ENCODE measurements at places on chromosomes 3 and 15. TPM values are rescaled to one million over a fixed set of nuclear protein-coding genes. Genes with fewer than 3 reads are reported as not detected.

Gene TMIE
- 0.81 TPM for polyA plus RNA-seq

Gene CCR2
- 1.4 TPM for polyA plus RNA-seq

Gene PDE8A
- 48.3 TPM for polyA plus RNA-seq

Gene THBS1
- 99.5 TPM for polyA plus RNA-seq

Gene SIDT1
- polyA plus RNA-seq: 2.7 TPM

Gene SUCNR1
- 0.30 TPM for polyA plus RNA-seq

Gene RAB43
- 9.3 TPM for polyA plus RNA-seq

Gene NSMCE3
- polyA plus RNA-seq: 6.4 TPM

Gene VPS33B
- polyA plus RNA-seq: 17.5 TPM

Gene CAMKV
- polyA plus RNA-seq: not detected

Gene FES
- 31.2 TPM for polyA plus RNA-seq

Gene ZNF80
- 0.16 TPM for polyA plus RNA-seq

Gene FBXO40
- polyA plus RNA-seq: 0.03 TPM

Gene C3orf20
- polyA plus RNA-seq: 0.25 TPM

- DNase-seq: no peak
These were observed 855.3 kb downstream of the TBL1XR1 start for GRCh38 chr3:176341963-176342362.

DNA sequence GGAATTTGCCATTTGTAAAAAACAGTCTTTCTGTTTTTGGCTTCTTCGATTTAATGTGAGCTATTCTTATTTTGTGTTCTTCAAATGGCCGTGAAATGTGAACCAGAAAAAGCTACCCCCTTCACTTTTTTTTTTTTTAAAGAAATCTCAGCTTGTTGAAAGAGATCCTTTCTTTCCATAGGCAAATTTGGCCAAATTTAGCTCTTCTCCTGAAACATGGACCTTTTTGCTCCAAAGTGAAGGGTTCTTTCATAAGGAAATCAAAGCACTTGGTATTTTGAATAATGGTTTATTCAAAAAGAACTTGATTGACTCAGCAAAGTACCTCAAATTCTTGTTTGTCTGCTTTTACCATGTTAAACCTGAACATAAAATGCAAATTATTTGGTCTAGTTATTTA is 10.1 kb downstream of the RCN2 start:
- DNase-seq: no peak

- no peak for DNase-seq
These were observed 34.3 kb downstream of the STT3B start for GRCh38 chr3:31567036-31567435.

DNA sequence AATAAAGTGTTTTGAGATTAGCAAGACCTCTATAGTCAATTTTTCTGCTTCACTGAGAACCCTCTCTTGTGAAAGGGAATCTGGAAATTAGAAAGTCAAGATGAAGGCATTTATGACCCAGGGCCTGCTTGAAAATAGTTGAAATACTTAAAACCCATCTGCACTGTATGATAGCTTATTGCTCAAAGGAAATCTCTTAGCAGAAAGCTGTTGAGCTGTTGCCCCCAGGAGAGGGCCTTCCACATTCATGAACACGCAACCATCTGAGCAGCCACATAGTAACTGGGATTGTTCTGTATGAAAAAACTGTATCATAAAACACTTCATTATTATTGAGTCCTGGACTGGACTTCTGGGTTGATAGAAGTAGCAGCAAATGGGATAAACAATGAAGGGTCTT is 106.4 kb upstream of the PTX3 start:
- DNase-seq: no peak

GRCh38 chr3:6921066-6921465 is 60.2 kb downstream of the GRM7 start:
- no peak for DNase-seq

- no peak for DNase-seq
These were observed 99.3 kb upstream of the SLC24A5 start for GRCh38 chr15:48021336-48022086.

GRCh38 chr3:83248454-83248853 is 1487.0 kb upstream of the GBE1 start:
- no peak for DNase-seq

- no peak for DNase-seq
These were observed 115.8 kb downstream of the RPLP1 start for GRCh38 chr15:69568173-69569009.

DNA sequence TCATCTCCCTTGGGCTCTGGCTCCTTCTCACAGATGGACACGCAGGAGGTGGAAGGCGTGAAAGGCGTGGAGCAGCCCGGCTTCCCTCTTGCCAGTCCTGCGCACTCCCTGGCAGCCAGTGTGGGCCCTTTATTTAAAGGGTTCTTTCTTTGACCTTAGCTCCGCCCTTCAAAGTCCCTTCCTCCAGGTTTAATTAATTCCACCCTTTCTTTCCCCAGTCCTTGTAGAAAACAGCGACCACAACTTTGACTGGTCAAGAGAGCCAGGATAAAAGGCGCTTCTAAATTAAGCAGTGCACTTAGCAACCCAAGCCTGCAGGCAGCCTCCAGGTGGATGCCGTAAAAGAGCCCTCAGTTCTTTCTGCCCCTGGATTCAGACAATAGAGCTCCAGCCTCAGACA is at the start of gene HDC:
Gene HDC, minus strand, starts transcription at position 107 of the 400 bp plus-strand sequence. Its CDS starts 103 bp downstream, at position 4.
- no peak for DNase-seq

DNA sequence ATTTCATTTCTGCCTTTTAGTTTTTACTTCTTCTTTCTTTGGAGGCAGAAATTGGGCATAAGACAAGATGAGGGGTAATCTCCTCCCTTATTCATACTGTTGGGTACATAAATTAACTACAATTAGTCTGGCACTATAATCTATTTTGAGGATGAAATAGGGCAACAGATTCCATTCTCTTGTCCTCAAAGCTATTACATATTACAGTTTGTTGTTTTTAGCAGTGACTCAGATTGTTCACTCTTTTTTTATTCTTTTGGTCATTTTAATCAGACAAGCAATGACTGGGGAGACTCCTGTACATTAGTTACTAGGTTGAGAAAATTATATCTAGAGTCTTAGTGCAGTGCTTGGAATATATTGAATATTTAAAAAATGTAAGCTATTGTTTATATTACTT is 556.0 kb downstream of the OTOL1 start:
- DNase-seq: no peak

DNA sequence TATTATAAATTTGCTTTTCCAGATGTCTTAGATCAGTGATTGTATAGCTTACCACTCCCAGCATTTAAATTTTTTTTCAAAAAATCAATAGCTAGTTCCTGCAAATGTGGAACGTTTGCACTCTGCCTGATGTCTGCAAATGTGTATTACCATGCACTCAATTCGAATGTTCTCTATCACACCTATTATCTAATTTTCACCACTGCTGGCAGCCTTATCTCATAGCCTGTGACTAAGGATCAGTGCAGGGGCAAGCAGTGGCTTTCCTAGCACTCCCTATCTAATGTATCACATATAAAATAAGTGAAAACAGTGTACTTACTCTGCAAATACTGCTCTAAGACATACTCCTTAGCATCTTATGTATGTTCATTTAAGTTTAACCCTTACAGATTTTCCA is 196.3 kb upstream of the PLSCR5 start:
- no peak for DNase-seq

DNA sequence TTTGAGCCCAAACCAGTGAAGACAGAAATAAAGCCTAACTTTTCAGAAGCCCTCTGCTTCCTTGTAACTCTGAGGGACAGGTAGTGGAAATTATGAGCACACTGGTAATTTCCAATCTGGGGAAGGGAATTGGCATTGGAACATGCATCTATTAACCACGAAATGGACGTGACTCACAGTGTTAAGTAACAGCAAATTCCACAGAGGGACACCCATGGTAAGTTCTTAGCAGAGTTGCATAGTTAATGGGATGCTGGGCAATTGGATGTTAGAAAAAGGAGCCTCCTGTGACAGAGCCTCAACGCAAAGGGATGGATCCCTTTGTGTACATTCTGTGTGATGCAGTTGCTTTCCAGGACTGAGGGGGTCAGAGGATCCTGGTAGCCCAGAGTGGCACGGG is 168.6 kb downstream of the SEMA6D start:
- DNase-seq: no peak

GRCh38 chr3:159765860-159766294 is 222.8 kb upstream of the IL12A start:
- no peak for DNase-seq

GRCh38 chr15:27272427-27272826 is 301.4 kb downstream of the GABRG3 start:
- DNase-seq: no peak

- DNase-seq: peak; percentile 4
These were observed 51.4 kb downstream of the SLC6A11 start for GRCh38 chr3:10867384-10867783.

GRCh38 chr3:100928638-100929428 is 64.4 kb downstream of the ABI3BP start:
- no peak for DNase-seq

DNA sequence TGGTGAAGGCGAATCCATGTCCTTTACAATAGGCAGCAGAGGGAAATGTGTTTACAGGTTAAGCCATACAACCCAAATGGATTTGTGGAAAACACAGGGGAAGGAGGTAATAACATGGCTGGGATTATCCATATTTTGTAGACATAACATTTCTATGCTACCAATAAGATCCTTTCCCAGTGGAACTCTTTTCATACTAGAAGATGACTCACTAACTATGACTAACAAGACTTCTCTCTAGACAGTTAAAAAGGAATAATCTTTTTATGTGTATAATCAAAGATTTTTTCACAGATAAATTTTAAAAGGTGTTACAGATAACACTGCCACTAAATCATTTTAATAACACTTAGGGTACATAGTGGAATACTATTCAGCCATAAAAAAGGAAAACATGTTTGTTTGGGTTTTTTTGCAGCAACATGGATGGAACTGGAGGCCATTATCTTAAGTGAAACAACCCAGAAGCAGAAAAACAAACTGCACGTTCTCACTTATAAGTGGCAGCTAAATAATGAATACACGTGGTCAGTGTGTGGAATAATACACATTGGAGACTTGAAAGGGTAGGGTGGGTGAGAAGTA is 39.6 kb downstream of the VPS13C start:
- no peak for DNase-seq

- no peak for DNase-seq
These were observed 300.9 kb downstream of the PYDC2 start for GRCh38 chr3:191761906-191762305.

GRCh38 chr15:70605606-70606410 is 157.6 kb downstream of the UACA start:
- peak; percentile 92 for DNase-seq
